ENCODE measurements at places on chromosomes 3 and 15.

GRCh38 chr3:141253811-141254210 lies 22.2 kb downstream of the PXYLP1 start:
- DNase-seq = no peak

GRCh38 chr15:37616215-37616614 lies 318.2 kb upstream of the TMCO5A start:
- no peak for DNase-seq

DNA sequence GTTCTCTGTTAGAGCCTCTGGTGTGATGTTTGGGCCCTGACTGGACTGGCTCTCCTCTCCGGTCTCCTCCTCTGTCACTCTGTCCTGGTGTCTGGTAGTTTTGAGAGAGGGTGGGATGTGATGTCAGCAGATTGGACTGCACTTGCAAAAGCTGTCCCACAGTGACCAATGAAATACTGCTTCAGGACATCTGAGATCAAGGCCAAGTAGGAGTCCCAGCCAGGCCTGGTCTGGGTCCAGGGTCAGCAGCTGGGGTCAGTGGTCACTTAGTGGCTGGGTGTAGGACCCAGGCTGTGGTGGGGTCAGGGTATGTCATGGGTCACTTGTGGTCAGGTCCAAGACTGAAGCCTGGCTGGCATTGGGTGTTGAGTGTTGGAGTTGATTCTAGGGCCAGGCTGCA lies 20.9 kb downstream of the ALDH1L1 start:
- DNase-seq = no peak

- no peak for DNase-seq
These were observed 37.7 kb upstream of the SAMMSON start for GRCh38 chr3:69961706-69962439.

- no peak for DNase-seq
These were observed 55.4 kb upstream of the KLF13 start for GRCh38 chr15:31271224-31271635.

DNA sequence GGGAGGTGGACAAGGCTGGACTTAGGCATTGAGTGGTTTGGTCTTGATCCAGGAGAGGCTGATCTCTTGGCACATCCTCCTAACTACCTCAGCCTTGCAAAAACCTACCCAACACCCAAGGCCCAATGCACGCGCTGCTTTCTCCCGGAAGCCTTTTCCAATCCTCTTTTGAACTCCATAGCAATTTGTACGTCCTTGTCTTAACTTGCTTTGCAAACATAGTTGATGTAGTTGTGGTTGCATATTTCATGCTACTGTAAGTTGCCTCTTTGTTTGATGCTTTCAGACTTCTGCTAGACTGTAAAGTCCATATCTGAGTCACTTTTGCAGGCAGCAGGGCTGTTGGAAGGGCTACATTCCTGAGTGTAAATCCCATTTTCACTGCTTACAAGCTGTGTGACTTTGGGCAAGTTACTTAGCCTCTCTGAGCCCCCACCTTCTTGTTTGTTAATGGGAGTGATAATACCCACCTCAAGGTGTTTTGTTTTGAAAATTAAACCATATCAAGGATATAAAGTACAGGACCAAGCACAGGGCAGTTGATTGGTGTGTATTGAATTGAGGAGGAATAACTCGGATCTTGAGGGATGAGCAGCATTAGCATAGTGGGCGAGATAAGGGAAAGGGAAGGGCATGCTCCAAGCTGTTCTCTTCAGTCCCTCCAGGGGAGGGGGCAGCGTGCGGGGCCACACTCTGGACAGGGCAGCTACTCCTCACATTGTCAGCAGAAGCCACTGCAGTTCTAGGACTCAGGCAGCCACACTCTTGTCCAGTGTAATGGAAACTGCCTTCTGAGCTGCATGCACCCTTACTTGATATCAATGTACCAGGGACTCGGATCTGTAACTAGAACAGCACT lies 28.8 kb downstream of the SIAH2 start:
- no peak for DNase-seq

DNA sequence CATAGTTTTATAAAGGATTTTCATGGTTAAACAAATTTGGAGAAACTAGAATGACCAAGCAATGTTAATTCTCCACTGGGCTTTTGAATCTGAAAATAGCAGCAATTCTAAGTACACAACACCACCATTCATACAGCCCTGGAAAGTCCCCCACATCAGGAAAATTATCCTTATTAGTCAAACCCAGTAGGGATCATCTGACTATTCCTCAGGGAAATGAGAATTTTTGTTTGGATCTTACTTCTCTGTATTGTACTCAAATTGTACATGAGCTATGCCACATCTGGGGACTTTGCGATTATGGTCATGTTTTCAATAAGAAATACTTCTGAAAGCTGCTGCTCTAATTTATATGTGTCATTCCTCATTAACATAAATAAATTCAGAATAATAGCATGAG lies 46.0 kb downstream of the RARB start:
- DNase-seq = no peak

Data from activated CD4-positive, alpha-beta T cell treated with anti-CD3 and anti-CD28 coated beads for 36 hours (primary cell).